ENCODE measurements at places on chromosomes 12 and 14.
A peak's percentile ranks its signal among the peaks of the same experiment; 100 is the strongest.

- no peak for DNase-seq
These were observed 267.3 kb upstream of the PDE3A start for GRCh38 chr12:20101046-20101445.

DNA sequence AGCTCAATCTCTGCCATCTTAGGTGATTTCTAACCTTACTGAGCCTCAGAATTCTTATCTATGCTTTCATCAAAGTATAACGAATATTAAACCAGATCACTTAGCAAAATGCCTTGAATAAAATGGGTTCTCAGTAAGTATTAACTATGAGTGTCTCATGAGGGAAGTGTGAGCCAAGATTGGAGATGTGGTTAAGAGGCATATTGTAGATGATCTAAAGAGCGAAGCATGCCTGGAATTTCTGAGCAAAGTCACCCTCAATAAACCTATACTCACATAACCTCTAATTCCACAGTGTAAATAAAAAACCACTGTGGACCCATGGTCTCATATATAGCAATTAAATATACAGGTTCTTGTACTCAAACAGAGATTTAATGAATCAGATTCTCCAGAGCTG lies 193.1 kb upstream of the FSCB start:
- no peak for DNase-seq

DNA sequence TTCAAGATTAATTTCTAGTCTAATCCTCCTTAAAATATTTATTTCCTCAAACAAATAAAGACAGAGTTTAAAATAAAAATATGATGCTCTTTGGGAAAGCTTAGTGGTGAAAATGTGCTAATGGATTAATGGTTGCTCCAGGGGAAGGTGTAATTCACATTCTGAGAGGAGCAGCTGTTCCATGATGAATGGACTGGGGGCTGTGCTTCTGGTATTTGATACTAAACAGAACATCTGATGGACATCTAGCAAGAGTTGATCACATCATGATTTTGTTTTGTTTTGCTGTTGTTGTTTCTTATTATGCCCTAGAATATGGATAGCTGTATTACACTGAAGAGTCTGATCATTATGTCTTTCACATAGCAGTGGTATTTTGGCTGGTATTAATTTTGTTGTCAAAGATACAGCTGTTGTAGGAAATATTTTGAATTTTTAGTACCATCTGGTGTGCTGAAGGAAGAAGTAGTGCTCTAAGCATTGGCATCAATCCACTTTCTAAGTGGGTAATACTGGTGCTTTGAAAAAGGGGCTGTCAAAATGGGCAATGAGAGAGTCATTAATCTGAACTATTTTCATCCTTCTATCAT lies 296.4 kb downstream of the ADAMTS20 start:
- no peak for DNase-seq

DNA sequence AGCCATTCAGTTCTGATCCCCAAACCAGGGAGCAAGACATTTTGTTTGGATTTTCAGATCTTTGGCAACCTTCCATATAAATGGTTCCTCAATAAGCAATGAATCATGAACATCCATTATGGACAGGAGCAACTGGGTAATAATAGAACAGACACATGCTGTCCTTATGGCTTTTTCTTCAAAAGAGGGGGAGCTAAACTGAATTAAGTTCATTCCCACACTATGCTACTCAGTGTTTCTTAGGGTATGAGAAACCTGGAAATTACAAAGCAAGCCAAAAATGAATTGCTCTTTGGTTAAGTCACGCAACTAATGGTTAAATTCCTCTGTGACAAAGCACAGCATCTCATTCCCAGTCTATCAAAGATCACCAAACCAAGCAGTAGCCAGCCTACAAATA lies 51.0 kb downstream of the PTGER2 start:
- no peak for DNase-seq

- DNase-seq, result no peak
These were observed 244.9 kb downstream of the CACNA1C start for GRCh38 chr12:2297658-2298057.

- no peak for DNase-seq
These were observed 303.6 kb upstream of the GARIN6 start for GRCh38 chr12:99343960-99344359.

GRCh38 chr12:126891789-126892188 lies 1375.2 kb upstream of the TMEM132C start:
- DNase-seq, result no peak

GRCh38 chr14:39592116-39592789 lies 160.0 kb upstream of the FBXO33 start:
- peak; percentile 64 for DNase-seq

DNA sequence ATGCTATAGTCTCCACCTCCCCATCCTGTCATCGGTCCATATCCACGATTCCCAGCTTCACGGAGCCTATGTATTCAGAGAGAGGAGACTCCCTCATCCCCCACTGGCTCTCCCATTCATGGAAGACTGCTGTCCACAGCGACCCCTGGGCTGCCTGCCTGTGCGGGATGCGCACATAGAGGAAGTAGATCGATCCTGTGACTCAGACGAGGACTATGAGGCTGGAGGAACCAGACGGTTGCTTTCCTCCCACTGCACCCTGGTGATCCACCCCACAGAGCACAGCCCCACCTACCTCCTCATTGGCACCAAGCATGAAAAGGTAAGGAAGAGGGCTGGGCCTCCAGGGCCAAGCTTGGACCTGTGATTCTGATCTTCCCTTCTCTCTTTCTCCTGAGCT lies 24.4 kb downstream of the PIGH start:
- DNase-seq, result no peak

GRCh38 chr12:50174971-50175715 lies 8.0 kb upstream of the CERS5 start:
- DNase-seq, result peak; percentile 92

- no peak for DNase-seq
These were observed 24.1 kb downstream of the EML1 start for GRCh38 chr14:99817331-99817730.
